Aorta (tissue), 5 donors: ENCODE measurements at places on chromosomes 7 and 10. TPM values are rescaled to one million over a fixed set of nuclear protein-coding genes. Genes with fewer than 3 reads are reported as not detected.
A peak's percentile ranks its signal among the peaks of the same experiment; 100 is the strongest.

The RARRES2 gene
- 121 TPM for total RNA-seq

GRCh38 chr10:34206078-34206934 is 608.8 kb downstream of the PARD3 start:
- H3K36me3 ChIP-seq, result no peaks in the 10 kb centered on the region
- H3K4me3 ChIP-seq, result no peak overlapping the region
- H3K27me3 ChIP-seq, result no peaks in the 10 kb centered on the region
- no peak overlapping the region for H3K27ac ChIP-seq

DNA sequence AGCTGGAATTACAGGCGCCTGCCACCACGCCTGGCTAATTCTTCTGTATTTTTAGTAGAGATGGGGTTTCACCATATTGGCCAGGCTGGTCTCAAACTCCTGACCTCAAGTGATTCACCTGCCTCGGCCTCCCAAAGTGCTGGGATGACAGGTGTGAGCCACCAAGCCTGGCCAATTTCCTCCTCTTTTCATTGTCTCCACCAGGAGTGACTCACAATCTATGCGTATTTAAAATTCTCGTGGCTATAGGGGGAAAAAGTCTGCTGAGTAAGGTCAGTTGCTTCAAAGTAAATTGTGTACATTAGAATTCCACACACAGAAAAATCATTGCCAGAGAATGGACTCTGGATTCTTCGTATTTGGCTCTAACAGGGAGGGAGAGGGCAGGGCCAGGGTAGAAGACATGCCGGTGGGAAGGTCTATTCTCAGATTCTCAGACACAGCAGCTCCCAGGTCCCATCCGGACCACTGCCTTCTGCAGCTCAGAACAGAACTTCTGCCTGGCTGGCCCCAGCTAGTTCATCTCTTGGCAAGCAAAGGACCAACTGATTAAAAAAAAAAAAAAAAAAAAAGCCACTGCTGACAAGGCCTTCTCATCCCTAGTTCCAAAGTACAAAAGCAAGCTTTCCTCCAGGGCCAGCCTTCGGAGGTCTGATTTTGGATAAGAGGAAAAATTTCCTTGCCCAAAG is 22.2 kb downstream of the PSPH start:
- H3K4me1 ChIP-seq, result no peaks in the 10 kb centered on the region
- no peak overlapping the region for H3K27ac ChIP-seq
- H3K36me3 ChIP-seq, result no peaks in the 10 kb centered on the region
- H3K4me3 ChIP-seq, result no peak overlapping the region

DNA sequence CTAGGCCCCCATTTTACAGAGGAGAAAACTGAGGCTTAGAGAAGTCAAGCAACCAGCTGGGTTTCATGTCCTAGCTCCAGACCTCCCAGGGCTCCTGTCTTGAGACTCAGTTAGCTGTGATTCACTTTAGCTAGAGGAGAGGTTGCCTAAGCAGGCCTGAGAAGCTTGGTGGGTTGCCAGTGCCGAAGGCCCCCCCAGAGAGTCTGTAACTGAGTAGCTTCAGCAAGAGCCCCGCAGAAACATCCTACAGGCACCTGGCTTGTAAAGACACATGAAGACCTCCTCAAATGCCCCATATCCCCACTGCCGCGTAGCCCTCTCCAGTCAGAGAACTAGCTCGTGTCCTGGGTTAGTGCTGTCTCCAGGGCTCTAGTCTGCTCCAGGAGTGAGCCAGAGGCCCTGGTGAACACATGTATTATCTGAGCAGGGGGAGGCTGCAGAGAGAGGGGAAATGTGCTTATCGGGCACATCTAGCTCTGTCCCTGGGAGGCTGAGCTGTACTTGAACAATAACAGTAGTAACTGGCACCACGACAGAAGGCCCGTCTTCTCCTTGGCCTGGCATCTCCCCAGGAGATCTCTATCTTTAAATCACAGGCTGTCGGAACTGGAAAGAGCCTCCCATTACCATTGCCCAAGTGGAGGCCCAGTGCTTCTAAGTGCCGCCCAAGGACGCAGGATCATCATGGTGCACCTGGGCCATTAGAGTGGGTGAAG is 28.9 kb downstream of the UNC5B start:
- no peaks in the 10 kb centered on the region for H3K36me3 ChIP-seq
- no peaks in the 10 kb centered on the region for H3K27me3 ChIP-seq
- DNase-seq, result no peak
- H3K27ac ChIP-seq, result no peak overlapping the region
- no peaks in the 10 kb centered on the region for H3K4me1 ChIP-seq
- no peak overlapping the region for H3K4me3 ChIP-seq

GRCh38 chr7:47423196-47423595 is 158.7 kb downstream of the TNS3 start:
- DNase-seq, result no peak
- H3K36me3 ChIP-seq, result peaks cover 4% of the 10 kb centered on the region
- no peaks in the 10 kb centered on the region for H3K27me3 ChIP-seq
- no peaks in the 10 kb centered on the region for H3K4me1 ChIP-seq
- H3K27ac ChIP-seq, result peak overlapping the region; percentile 23

- H3K4me1 ChIP-seq, result no peaks in the 10 kb centered on the region
- DNase-seq, result no peak
- H3K36me3 ChIP-seq, result no peaks in the 10 kb centered on the region
- no peak overlapping the region for H3K27ac ChIP-seq
- H3K4me3 ChIP-seq, result no peak overlapping the region
Measured at GRCh38 chr7:50305583-50306493, 1.3 kb downstream of the IKZF1 start.

DNA sequence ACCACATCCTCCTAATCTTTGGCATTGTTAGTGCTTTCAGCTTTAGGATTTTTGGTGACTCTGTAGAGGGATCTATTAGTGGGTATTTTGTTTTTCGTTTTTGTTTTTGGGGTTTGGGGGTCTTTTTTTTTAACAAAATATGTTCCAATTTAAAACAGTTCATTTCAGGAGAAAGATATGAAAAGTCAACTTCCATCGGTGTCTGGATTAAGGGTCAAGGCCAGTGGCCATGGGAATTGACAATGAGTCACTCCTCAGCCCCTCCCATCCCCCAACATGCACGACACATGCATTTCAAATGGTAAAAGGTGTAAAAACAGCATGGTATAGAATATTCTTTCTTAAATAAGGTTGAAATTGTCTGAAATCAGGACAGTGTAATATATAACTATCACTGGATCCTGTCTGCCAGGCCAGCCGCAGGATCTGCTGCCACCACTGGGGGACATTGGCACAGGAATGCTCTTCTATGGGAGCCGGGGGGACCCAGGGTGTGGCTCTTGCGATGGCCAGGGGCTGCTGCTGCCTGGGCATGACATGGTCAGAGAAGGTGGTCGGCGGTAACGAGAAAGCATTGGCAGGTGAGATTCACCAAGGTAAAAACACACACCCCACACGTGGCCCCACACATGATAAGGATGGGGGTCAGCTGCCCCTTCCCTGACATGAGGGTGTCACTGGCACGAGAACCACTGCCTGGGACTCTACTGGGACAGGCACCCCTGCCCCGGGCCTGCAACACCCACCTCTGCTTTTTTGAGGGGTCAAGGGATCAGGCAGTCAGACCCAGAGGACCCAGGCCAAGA is 126.2 kb upstream of the KCTD7 start:
- H3K27ac ChIP-seq, result no peak overlapping the region
- H3K36me3 ChIP-seq, result no peaks in the 10 kb centered on the region
- H3K4me1 ChIP-seq, result no peaks in the 10 kb centered on the region
- no peak for DNase-seq
- H3K4me3 ChIP-seq, result no peak overlapping the region

DNA sequence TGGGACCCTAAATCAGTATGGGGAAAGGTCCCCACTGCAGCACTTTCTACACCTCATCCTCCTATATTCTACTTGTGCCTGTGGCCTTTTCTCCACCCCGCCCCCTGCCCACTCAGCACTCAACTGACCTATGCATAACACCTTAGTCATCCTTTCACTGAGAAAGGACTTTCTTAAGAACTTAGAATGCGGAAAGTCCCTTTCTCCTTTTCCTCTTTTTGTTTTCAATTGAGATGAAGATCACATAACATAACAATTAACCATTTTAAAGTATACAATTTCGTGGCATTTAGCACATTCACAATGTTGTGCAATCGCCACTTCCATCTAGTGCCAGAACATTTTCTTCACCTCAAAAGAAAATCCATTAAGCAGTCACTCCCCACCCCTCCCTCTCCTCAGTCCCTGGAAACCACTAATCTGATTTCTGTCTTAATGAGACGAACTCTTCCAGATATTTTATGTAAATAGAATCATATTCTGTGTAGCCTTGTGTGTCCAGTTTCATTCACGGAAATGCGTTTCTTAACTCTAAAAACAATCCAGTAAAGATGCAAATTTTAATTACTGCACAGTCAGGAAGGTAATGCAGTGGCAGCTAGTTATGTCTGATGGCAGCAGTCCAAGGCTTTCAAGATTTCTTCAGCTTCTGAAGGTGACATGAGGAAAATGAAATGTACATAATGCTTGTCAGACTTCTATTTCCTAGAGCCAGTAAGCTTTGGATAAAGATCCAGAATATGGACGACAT is 41.7 kb downstream of the FAS start:
- no peaks in the 10 kb centered on the region for H3K27me3 ChIP-seq
- H3K27ac ChIP-seq, result no peak overlapping the region
- no peak for DNase-seq
- H3K36me3 ChIP-seq, result no peaks in the 10 kb centered on the region
- H3K4me3 ChIP-seq, result no peak overlapping the region

GRCh38 chr7:31096877-31097258 is 44.8 kb downstream of the ADCYAP1R1 start:
- H3K27ac ChIP-seq, result no peak overlapping the region
- no peak overlapping the region for H3K4me3 ChIP-seq
- H3K27me3 ChIP-seq, result no peaks in the 10 kb centered on the region
- no peak for DNase-seq

The ZDHHC4 gene
- 36.2 TPM for total RNA-seq

The PIK3CG gene
- 5.9 TPM for total RNA-seq

The TAF6 gene
- total RNA-seq, result 31.7 TPM

DNA sequence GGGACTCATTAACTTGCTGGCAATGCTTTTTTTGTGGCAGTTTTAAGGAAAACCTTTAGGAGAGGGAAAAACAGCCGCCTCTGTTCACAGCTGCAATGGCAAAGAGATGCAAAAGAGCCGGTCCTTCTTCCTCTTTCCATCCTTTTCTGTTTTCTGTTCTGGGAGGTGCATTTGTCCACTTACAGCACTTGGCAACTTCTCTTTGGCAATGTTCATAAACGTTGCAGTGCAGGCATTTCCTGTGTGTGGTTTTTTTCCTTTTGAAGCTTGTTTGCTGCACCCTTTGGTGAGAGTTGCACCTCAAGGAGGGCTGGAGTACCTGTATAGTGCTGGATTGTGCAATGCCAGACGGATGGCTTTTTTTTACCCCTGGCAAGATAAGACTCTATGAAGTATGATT is 53.9 kb upstream of the HABP2 start:
- H3K4me1 ChIP-seq, result peaks cover 19% of the 10 kb centered on the region
- no peaks in the 10 kb centered on the region for H3K27me3 ChIP-seq
- no peak overlapping the region for H3K4me3 ChIP-seq
- DNase-seq, result no peak

The CXCL12 gene
- total RNA-seq, result 122 TPM

The SPDYE2 gene
- not detected for total RNA-seq

DNA sequence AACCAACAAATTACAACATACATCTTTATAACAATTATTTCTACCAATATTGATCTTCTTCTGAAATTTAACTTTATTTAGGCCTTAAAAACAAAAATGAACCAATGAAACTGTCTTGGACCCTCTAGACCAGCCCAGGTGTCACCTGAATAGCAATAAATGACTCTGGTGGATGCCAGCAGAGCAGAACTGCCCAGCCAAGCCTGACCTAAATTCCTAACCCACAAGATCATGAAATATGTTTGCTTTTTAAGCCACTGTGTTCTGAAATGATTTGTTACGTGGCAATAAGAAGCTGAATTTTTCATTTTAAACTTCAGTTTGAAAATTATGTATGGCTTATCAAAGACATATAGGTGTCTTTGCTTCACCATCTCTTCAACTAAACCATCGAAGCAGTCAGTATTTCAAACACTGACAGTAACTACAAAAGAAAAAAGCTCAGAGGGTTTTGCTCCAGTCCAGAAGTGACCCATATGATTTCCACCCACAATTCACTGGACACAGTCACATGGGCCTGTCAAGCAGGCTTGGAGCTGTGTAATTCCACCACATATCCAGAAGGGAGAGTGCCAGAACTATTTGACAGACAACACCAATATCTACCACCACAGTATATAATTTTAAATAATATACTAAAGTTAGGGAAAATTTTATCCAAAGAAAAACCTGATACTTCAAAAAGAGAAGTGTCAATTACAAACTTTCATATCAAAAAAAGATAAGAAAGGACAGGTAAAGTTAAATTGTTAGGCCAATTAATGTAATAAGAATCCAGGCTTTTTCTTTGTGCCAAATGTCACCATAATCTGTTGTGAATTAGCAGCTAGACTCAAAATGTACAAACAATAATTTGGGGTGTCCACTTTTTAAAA is 94.5 kb downstream of the KMT2C start:
- H3K4me1 ChIP-seq, result peaks cover 3% of the 10 kb centered on the region
- H3K36me3 ChIP-seq, result no peaks in the 10 kb centered on the region
- no peaks in the 10 kb centered on the region for H3K27me3 ChIP-seq
- H3K4me3 ChIP-seq, result no peak overlapping the region
- H3K27ac ChIP-seq, result no peak overlapping the region
- no peak for DNase-seq

The MEST gene
- total RNA-seq, result 9.0 TPM

DNA sequence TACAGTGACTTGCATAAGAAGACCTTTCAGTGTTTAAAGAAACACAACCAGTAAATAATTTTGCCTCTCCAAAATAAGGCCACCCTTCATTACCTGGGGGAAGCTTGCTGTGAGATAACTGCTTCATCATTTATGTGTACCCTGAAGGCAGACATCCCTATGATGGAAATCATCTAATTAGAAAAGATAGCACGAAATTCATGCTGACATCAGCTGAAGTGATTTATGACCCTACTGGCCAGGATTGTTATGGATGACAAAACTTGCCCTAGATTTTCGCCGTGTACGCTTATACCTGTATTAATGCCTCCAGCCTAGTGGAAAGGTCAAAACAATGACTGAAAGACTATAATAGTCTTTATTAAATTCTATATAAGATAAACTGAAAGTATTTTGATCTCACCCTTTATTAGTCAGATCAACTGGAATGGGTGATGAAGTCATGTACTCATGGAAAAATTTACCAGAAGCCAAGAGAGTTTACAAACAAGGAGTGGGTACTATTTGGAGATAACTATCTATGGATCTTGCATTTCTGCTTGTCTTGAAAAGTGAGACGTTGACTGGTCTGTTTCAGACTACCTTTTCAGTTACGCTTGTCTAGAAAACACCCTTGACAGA is 114.2 kb downstream of the PPP1R3A start:
- no peaks in the 10 kb centered on the region for H3K27me3 ChIP-seq
- no peak overlapping the region for H3K4me3 ChIP-seq
- no peak overlapping the region for H3K27ac ChIP-seq
- H3K36me3 ChIP-seq, result no peaks in the 10 kb centered on the region

- peak overlapping the region; percentile 8 for H3K4me3 ChIP-seq
- no peaks in the 10 kb centered on the region for H3K27me3 ChIP-seq
- DNase-seq, result peak; percentile 77
- H3K4me1 ChIP-seq, result no peaks in the 10 kb centered on the region
- H3K36me3 ChIP-seq, result no peaks in the 10 kb centered on the region
Measured at GRCh38 chr7:155803418-155804376, 8.6 kb downstream of the SHH start.

GRCh38 chr7:36598054-36598674 is 126.1 kb downstream of the AOAH start:
- no peak overlapping the region for H3K4me3 ChIP-seq
- H3K27ac ChIP-seq, result no peak overlapping the region
- H3K4me1 ChIP-seq, result no peaks in the 10 kb centered on the region
- DNase-seq, result no peak
- H3K36me3 ChIP-seq, result no peaks in the 10 kb centered on the region
- H3K27me3 ChIP-seq, result no peaks in the 10 kb centered on the region
